ENCODE measurements at places on chromosomes 5 and 9.

- DNase-seq = no peak
Observed at GRCh38 chr5:17257705-17258273, 40.4 kb downstream of the BASP1 start.

GRCh38 chr9:134770972-134771971, 109.3 kb upstream of the FCN2 start:
- peak; percentile 23 for DNase-seq

- no peak for DNase-seq
Observed at GRCh38 chr5:147177125-147177840, 57.5 kb upstream of the STK32A start.

GRCh38 chr9:613771-614347, 227.6 kb upstream of the DMRT1 start:
- DNase-seq = peak; percentile 45

GRCh38 chr9:80156756-80157472, 585.1 kb downstream of the TLE4 start:
- DNase-seq = no peak

DNA sequence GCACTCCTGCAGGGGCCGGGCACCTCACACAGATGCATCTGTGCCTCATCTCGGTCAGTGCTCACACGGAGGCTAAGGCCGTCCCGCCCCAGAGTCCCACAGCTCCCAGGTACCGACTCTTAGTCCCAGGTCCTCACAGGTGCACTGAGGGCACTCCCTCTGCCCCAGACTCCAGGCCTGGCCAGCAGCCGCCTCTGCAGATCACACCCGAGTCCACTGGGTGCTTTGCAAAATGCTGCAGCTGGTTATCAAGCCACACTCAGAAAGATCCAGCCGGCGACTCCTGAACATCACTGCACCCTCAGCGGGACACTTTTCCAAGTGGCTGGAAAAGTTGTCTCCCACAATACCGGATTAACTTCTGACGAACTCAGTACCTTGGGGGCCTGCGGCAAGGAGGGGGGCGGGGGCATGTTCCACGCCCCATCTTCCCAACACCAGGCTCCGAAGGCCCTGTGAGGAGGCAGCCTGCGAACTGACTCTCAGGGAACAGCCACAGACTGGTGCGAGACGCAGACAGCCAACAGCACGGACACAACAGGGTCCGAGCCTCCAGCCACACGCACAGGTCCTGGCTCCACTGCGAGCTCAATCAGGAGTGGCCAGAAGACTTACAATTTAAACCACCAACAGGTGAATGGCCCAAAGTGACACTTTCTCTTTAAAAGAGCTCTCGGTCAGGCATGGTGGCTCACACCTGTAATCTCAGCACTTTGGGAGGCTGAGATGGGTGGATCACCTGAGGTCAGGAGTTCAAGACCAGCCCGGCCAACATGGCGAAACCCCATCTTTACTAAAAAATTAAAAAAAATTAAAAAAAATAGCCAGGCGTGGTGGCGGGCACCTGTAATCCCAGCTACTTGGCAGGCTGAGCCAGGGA, 4.0 kb downstream of the BRD3 start:
- DNase-seq = no peak

DNA sequence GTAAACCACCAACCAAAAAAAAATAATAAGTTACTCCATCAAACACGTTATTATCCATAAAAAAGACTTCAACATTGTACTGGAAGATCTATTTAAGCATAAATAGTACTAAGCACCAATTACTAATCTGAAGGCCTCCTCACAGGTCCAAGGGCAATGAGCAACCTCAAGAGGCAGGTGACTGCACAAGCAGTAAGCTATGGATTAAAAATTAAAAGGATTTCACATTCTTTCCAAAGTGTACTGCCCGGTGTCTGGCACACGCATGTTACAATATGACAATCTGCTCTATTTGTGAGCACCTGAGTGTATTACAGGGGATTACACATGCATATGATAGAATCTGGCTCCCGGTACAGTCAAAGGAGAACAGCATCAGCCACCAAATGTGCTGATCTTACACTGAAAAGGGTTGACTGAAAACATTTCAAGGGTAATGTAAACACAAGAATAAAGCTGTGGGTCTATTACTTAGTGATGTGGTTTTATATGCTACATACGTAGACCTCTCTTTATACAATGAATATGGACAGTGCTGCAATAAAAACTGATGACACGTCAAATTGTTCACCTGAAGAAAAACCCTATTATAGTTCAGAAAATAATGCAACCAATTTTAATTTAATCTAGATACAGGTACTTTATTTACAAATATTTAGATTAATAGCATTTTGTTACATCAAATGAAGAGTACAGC, 22.8 kb downstream of the RAB14 start:
- DNase-seq = no peak

- no peak for DNase-seq
Observed at GRCh38 chr9:34169125-34169524, 9.7 kb upstream of the UBAP1 start.

- DNase-seq = no peak
Observed at GRCh38 chr5:139955053-139955605, 88.0 kb downstream of the NRG2 start.

GRCh38 chr5:178831049-178831448, 28.7 kb upstream of the ZNF354B start:
- DNase-seq = no peak

DNA sequence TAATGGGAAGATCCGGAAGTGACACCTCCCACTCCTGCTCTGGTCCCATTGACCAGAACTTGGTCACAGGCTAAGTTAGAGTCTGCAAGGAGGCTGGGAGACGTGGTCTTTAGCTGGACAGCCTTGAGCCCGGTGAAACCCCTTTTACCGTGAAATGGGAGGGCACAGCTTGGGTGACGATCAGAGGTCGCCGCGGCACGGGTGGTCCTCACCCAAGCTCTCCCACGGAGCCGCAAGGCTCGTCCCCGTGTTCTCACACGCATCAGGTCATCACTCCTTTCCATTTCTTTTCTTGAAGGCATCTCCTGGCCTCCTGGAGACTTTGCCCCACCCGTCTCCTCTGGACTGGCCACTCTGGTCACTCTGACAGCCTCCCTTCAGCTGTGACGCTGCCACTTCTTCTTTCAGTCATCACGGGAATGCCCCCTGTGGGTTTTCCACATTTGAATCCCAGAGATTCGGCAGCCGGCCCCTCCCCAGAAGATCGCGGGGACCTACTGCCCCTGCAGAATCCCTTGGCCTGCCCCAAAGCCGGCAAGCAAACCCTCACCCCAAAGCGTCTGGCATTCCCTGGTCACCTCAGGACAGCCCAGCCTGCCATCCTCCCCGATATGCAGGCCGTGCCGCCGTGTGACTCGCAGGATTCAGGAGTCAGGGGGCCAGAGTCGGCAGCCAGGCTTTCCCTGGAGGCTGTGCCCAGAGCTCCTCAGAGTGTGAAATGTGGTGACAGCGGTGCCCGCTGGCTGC, 18.9 kb upstream of the EGFL7 start:
- no peak for DNase-seq

- no peak for DNase-seq
Observed at GRCh38 chr9:76298521-76299144, 95.6 kb downstream of the RFK start.

GRCh38 chr9:105861972-105862371, 167.6 kb downstream of the TMEM38B start:
- no peak for DNase-seq

DNA sequence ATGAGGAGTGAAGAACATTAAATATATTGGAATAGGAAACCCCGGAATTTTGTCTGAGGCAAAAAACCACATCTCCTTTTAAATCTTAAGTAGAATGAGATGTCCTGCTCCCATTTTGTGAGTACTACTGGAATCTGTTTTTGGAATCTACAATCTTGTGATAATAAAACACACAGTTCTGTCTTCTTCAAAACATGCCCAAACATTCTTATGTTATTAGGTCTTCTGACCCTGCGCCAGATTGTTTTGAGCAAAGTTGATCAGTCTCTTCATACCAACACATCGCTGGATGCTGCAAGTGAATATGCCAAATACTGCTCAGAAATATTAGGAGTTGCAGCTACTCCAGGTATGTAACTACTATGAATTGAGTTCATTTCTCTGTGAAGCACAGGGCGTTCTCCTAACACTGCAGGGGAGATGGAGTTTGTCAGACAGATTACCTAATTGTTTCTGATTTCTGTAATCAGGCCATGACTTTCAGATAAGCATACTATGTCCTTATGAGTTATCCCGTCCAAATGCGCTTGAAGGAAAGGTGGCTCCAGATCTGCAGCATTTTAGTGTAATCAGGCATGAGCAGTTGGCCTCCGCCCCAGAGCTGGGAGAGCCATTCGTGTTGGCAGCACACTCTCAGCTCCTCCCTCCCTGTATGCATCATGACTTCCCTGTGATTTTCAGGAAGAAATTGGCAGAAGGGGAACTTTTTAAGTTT, 88.0 kb downstream of the NLN start:
- DNase-seq = no peak

DNA sequence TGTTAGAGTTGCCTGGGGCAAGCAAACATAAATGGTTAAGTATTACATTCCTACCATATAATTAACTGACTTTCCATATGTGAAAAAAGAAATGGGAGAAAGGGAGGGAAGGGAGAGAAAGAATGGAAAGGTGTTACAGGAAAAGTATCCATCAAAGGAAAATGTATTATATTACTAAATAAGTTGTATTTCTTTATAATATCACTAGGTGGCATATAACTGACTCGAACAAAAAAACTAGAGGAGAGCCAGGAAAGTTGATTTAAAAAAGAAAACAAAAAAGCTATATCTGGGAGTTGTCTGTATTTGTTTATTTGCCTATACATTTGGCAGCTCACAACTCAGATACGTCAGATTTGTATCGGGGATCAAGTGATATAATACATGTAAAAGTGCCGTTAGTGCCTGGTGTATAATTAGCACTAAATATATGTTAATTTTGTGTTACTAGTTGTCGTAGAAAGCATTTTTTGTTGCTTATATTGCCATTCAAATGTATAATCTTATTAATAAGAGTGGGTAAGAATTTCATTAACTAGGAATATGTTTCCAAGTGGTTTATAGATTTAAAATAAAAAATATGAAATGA, 59.6 kb upstream of the ADAMTS19 start:
- DNase-seq = no peak

GRCh38 chr5:169805527-169805934, 168.5 kb downstream of the DOCK2 start:
- DNase-seq = peak; percentile 59

DNA sequence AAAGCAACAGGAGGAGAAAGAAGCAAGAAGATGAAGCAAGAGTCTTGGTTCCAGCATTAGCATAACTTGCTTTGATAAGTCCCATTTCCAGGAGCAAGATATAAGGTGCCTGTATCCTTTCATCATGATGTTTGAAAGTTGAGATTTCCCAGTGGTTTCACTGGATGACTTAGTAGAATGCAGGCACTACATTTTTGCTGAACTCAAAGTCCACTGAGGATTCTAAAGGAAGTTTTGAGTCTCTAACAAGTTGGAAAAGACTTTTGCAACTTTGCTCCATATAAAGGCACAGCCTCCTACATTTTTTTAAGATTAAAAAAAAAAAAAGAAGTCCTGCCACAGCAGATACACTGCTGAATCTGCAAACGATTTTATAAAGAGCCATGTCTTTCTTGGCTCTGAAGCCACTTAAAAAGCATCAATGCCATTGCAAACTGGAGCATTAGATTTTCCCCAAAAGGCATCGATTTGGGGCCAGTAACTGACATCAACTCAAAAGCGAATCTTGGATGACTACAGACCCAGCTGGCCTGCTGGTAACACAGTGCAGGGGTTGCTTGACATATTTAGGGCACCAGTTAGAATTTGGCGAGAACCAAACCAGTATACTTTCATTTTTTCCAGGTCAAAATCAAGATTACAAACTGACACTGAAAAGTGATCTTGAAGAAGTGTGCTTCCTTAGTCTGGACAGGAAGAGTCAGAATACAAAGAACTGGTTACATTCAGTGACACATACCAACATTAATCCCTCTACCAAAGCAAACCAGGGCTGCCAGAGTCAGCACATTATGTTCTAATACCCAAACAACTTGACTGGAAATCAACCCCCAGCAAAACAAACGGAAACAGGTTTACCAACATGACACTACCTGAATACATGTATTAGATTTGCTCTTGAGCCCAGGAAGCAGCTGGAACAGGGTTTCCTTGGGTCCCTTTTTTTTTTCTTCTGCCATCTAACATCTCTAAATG, 39.1 kb upstream of the KCNV2 start:
- DNase-seq = no peak

DNA sequence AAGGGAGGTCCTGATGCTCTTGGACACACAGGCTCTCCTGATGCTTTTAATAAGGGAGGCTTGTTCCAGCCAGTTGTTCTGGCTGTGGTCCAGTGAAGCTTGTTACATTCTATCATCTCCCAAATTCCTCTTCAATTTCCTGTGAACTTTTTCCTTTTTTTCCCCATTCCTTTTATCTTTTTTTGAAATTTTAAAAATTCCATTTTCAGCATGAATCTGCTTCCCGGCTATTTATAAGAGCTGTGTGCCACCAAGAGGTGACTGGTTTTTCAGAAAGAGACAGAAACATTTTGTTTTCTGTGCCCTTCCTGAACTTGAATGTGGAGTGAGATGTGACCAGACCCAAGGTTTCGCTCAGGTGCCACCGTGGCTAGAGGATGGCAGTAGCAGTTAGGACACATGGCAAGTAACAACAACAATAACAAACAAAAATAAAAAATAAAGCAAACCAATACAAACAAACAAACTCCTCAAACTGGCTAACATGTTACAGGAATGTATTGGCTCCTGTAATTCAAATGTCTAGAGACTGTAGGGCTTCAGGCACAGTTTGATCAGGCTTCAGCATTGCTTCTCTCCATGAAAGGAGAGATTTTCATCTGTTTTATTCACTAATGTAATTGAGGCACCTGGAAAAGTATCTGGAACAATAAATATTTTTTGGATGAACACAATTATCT, 121.1 kb downstream of the BOD1 start:
- DNase-seq = no peak

DNA sequence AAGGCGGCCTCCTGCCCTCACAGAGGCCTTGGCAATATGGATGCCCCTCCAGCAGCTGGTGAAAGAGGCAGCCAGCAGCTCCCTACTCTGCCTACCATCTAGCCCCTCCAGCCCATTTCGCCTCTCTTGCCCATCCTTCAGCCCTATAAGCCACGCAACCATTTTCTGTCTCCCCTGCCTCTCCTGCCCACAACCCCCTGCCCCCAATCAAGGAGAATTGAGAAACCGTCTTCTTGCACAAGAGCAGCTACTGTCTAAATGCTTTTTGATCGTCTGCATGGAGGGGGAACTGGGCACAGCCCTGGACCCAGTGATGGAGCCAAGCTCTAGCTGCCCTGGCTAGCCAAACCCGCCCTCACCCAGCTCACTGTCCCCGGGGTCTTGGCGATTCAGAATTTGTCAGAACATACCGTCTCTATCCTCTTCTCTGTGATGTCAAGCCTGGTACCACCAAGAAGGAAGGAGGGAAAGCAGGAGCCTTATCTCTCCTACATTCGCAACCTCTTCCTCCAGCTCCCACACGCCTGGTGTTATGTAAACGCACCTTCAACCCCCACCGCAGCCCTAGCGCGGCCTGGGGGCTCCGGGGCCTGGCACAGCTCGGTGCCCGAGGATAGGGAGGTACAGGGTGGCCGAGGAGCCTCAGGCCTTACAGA, 1.2 kb downstream of the SPRY4 start:
- no peak for DNase-seq

GRCh38 chr5:95609711-95610110, 10.2 kb upstream of the GPR150 start:
- DNase-seq = no peak
